Stimulated activated CD8-positive, alpha-beta memory T cell treated with anti-CD3 and anti-CD28 coated beads, Interleukin-7, amount 100 ng/mL, for 24 hours (primary cell): ENCODE measurements at places on chromosomes 6 and 20.

DNA sequence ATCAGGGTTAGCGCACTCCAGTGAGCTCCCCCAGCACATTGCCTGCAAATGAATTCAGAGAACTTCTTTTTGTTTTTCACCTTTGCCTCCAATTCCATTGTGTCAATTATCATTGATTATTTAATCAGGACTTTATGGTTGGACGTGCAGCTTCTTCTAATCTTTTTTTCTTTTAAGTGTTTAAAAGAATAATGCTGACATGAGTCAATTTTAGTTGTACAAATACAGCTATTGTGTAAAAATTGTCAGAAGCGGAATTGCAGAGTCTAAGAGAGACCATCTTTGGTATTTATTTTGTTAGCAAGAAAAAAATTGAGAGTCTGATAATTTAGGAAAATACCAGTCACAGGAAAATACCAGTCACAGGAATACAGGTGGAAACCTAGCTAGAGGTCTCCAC lies 5.5 kb downstream of the ABT1 start:
- DNase-seq: no peak

DNA sequence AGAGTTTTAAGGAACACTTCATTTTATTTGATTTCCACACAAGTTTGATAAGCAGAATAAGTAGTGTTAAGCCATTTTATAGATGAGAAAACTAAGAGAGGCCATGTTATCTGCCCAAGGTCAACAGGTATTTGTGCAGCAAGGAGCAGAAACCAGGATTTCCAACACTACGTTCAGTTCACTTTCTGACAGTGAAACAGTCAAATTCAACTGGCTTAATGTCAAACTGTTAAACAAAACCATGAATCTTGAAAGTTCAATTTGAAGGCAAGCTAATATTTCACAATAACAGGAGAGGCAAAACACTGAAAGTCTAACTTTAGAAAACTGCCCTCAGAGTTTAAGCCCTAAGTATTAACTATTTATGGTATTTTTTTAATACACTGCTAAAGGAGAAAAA lies 32.6 kb downstream of the DTNBP1 start:
- DNase-seq: no peak

DNA sequence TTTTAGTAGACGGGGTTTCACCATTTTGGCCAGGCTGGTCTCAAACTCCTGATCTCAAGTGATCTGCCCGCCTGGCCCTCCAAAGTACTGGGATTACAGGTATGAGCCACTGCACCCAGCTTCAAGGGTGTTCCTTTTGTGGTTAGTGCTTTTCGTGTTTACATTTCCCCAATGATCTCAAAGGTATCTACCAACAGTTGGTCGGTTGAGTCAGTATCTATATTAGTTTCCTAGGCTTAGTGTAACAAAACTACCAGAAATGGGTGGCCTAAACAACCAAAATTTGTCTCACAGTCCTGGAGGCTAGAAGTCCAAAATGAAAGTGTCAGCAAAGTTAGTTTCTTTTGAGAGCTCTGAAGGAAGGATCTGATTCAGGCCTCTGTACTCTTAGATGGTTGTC lies 30.1 kb downstream of the CASP8AP2 start:
- DNase-seq: no peak

GRCh38 chr6:10613077-10613476 lies 81.3 kb downstream of the C6orf52 start:
- DNase-seq: no peak

- no peak for DNase-seq
Observed at GRCh38 chr6:100479179-100480035, 14.7 kb upstream of the SIM1 start.

DNA sequence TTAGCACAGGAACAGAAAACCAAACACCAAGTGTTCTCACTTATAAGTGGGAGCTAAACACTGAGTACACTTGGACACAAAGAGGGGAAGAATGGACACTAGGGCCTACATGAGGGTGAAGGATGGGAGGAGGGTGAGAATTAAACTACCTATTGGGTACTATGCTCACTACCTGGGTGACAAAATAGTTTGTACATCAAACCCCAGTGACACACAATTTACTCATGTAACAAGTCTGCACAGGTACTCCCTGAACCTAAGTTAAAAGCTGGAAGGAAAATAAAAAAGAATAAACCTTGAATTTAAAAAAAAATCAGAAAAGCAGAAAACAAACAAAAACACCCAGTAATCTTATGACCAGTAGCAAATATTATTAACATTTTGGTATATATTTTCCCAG lies 188.6 kb downstream of the TFAP2B start:
- DNase-seq: no peak

GRCh38 chr6:116858060-116858459 lies 19.0 kb upstream of the RFX6 start:
- DNase-seq: no peak

- DNase-seq: no peak
Observed at GRCh38 chr6:26224940-26225847, 138.0 kb downstream of the HFE start.

DNA sequence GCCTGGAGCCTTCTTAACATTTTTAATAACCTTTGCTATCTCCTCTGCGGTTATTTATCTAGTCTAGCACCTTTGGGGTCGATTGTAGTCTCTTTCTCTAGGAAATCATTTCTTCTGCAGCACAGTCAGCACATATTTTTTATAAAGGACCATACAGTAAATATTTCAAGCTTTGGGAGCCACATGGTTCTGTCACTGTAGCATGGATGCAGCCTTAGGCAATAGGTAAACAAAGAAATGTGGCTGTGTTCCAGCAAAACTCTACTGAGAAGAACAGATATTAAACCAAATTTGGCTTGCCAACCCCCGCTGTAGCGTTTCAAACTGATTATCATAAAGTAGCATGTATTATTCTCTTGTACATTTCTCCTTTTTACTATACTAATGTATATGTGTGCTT lies 95.7 kb downstream of the SLC23A2 start:
- no peak for DNase-seq

GRCh38 chr6:160505970-160506369 lies 157.8 kb downstream of the SLC22A3 start:
- DNase-seq: no peak
